ENCODE measurements at places on chromosomes 6 and 20. TPM values are rescaled to one million over a fixed set of nuclear protein-coding genes. Genes with fewer than 3 reads are reported as not detected.

KCNQ2 gene
- not detected for total RNA-seq

GRCh38 chr20:16175322-16175961 lies 397.8 kb downstream of the KIF16B start:
- ATAC-seq, result no peak

GRCh38 chr20:24376311-24377099 lies 92.9 kb upstream of the SYNDIG1 start:
- ATAC-seq, result no peak

NFYA gene
- 25.0 TPM for total RNA-seq

DNA sequence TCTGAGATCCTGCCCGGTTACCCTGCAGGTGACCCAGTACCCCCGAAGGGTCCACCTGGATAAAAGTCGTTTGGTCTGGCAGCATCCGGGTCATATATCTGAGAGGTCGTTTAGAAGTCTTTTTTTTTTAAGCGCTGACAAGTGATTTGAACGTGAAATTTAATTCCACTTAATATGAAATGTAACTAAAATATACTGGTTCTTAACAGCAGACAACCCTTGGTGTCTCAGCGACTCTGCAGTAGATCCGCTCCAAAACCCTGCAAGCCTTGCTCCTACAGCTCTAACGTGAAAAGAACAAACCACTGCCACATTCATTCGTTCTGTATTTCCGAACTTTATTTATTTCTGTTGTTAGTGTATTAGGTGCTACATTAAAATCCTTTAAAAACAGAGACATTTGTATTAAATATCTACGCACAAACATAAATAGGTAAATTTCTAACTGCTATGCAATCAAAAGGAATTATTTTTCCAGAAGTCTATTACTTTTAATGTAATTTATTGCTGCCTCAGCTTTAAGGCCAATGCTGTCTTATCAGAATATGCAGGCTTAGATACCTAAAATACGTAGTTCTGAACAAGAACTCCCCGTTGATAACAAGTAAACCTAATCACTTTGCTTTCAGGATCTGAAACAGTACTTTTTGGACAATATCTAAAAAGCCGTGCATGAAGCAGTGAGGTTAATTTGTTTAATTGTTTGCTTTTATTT lies 33.5 kb upstream of the TCF21 start:
- no peak for ATAC-seq

All from activated T-helper 17 cell treated with anti-CD3 and anti-CD28 coated beads, Interleukin-2, amount 50 U/mL, for 72 hours (primary cell).